ENCODE measurements at places on chromosomes 1 and 21.

DNA sequence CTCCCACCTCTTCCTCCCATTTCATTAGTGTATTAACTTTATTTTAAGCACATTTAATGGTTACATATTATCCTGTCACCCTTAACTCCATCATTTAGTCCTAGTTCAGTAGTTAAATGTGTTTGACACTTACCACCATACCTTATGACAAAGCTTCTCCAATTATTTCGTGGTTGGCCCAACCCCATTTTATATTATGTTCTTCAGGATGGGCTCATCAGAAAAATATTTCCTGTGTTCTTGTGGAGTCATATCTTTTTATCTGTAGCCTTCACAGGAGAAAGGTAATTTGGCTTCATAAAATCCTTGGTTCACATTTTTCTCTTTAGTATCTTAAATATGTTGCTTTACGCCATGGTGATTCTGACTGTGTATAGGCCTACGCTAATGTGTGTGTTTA is 142.3 kb upstream of the COL6A1 start:
- no peak for DNase-seq

- no peak for DNase-seq
Observed at GRCh38 chr1:153459655-153460054, 796 bp downstream of the S100A7 start.

DNA sequence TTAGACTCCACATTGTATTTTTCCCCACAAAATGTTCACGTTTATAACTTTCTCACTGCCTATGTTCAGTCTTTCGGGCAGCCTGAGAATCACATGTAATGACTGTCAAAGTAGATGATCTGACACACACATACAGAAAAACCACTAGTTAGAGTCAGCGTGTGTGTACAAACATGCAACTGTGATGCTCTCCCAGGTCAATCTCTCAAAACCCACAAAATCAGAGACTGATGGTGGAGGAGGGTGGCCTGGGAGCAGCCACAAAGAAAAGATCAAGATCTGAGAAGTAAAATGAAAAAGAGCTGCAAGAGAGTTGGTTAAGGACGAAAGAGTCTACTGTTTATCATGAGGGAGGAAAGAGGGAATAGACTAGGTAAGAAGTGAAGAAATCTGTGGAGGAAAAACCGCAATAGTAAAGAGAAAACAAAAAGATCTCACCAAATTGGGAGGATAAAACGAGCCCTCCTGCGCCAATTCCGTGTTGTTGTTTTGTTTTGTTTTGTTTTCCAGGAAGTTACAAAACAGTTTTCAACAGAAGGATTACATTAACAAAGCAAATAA is 2.3 kb downstream of the EGLN1 start:
- DNase-seq = no peak

DNA sequence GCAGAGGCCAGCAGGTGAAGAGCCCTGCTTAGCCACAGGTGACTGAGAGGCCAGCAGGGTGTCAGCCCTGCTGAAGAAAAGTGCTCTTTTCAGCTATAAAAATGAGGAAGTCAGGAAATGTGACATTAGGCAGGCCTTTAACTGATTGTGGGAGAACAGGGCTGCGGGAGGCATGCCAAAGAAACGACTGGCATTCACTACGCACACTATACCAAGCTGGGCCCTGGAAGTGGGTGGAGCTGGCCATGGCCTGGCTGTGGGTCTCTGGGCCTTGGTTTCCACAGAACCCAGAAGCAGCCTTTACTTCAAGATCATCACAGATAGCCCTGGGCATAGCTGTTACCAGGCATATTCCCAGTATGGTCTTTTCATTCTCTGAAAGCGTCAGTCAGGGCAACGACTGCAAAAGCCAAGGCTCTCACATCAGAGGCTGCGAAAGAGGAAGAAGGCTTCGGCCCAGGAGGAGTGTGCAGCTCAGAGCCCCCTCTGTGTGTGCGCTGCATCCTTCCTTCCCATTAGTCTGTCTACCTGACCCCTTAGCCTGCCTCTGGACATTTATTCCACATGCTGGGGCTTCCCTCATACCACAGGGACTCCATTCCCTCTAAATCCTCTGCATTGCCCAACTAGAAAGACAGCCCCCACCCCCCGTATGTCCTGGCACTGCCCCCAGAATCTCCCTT is 14.3 kb downstream of the SLC2A1 start:
- no peak for DNase-seq

DNA sequence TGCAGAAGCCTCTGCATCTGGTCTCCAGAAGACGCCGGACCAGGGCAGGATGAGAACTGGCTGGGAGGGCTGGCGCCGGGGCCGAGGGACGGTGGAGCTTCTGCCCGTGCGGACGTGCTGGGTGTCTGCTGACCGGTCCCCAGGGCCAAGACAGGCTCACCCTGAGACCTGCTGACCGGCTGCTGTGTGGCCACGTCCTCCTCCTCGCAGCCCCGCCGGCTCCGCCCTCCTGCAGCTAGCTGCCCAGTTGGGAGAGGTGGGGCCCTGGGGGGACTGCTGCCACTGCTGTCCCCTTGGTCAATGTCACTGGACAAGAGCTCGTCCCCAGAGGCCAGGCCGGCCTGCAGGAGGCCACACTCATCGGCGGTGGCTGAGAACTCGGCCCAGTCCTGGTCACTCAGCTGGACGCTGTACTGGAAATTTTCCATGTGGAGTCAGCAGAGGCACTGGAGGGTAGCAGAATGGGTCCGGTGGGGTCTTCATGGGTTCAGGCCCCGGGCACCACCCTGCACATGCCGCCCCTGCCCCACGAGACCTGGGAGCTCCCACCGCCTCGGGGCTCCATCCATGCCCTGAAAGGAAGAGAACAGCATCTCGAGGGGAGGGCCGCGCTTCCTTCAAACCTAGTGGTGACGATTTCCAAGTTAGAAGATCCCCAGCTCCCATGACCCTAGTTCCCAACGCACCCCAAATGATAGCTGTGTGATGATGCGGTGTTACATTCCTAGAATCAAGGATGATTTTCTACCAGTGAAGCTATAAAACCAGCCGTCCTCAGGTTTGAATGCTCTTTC is 1.1 kb downstream of the PERM1 start:
- DNase-seq = no peak

DNA sequence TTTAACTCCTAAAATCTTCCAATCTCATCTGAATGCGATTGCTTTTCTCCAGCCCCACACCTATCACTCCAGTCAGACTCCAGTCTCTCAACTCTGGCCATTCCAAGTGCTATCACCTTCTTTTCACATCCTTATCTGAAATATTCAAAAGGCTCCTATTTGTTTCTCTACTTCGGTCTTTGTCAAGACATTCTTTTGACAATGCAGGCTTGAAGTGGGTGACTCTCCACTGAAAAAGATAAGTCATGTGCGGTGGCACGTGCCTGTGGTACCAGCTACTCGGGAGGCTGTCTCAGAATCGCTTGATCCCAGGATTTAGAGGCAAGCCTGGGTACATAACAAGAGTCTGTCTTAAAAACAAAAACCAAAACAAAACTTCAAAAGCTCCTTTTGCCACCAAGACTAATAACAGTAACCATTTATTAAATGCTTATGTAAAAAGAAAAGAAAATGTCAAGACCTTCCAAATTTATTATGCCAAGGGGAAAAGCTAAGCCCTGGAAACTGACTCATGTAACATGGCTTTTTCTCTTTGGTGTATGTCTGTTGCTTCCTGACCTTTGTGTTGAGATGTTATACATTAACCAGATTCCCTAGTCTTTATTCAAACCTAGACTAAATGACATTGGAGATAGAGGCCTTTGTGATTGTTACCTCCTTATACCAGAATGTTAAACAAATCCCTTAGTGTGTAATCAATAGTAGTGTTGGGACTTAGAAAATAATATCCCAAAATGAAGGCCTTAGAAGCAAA is 3.6 kb downstream of the ALG14 start:
- no peak for DNase-seq

GRCh38 chr21:39208624-39209333 is 25.5 kb upstream of the PSMG1 start:
- DNase-seq = no peak

GRCh38 chr1:182484531-182485257 is 34.7 kb downstream of the RGSL1 start:
- peak; percentile 41 for DNase-seq

DNA sequence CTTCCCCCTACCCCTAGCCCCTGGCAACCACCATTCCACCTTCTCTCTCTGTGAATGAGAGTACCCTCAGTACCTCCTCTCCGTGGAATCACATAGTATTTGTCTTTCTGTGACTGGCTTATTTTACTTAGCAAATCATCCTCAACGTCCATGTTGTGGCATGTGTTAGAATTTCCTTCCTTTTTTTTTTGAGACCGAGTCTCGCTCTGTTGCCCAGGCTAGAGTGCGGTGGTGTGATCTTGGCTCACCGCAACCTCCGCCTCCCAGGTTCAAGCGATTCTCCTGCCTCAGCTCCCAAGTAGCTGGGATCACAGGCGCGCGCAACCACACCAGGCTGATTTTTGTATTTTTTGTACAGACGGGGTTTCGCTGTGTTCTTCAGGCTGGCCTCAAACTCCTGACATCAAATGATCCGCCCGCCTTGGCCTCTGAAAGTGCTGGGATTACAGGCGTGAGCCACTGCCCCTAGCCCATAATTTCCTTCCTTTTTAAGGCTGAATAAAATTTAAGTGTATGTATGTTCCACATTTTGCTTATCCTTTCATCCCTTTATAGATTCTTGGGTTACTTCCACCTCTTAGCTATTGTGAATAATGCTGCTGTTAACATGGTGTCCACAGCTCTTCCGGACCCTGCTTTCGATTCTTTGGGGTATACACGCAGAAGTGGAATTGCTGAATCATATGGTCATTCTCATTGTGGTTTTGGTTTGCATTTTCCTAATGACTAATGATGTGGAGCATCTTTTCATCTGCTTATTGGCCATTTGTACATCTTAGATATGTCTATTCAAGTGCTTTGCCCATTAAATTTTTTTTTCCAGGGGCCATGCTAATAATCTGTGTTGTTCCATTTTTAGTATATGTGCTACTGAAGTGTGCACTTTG is 32.3 kb downstream of the ERRFI1 start:
- no peak for DNase-seq

GRCh38 chr1:32349211-32349708 is 13.0 kb downstream of the FAM229A start:
- DNase-seq = no peak

DNA sequence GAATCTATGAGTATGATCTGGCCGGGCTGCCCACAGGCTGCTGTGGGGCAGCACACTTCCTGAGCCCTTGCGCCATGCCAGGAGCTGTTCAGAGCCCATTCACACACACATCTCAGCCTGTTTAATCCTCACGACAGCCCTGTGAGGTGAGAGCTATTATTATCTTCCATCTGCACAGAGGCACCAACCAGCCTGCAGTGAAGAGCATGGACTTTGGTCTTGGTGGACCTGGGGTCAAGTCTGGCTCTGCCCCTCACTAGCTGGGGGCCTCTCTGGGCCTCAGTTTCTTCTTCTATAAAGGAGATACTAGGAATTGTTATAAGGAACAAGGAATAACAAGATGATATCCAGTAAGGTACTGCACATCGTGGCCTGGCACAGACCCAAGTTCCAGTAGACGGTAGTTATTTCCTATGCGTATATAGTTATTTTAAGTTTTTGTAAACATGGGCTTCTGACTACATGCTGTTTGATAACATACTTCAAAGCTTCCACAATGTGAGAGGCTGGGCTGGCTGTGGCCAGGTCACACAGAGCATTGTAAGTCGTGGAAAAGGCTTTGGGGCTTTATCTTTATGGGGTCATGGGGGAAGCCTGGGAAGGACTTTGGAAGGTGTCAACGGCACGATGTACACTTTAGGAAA is 3.4 kb upstream of the PADI2 start:
- DNase-seq = no peak

GRCh38 chr1:106621853-106622252 is 434.6 kb upstream of the PRMT6 start:
- DNase-seq = no peak

DNA sequence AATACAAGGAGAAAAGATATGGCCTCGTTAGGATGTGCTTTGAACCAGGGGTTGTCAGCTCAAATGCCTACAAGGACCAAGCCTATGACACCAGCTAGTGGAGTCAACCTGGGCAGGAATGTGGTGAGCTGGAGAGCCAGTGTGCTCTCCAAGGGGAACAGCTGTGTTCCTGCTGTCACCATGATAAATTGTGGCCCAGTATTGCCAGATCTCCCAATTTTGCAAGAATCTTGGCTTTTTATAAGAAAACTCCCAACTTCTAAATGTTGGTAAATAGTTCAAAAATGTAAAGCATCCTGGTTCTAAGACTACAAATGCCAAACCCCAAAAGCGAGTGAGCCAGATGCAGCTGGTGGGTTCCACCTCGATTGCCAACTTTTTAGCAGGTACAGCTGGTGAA is 391.1 kb downstream of the PLPP3 start:
- DNase-seq = no peak

- no peak for DNase-seq
Observed at GRCh38 chr1:236959112-236959511, 45.1 kb downstream of the MT1HL1 start.

- no peak for DNase-seq
Observed at GRCh38 chr1:161718559-161719324, 2.6 kb upstream of the FCRLB start.

GRCh38 chr1:155177918-155178281 is 4.3 kb downstream of the TRIM46 start:
- peak; percentile 36 for DNase-seq

DNA sequence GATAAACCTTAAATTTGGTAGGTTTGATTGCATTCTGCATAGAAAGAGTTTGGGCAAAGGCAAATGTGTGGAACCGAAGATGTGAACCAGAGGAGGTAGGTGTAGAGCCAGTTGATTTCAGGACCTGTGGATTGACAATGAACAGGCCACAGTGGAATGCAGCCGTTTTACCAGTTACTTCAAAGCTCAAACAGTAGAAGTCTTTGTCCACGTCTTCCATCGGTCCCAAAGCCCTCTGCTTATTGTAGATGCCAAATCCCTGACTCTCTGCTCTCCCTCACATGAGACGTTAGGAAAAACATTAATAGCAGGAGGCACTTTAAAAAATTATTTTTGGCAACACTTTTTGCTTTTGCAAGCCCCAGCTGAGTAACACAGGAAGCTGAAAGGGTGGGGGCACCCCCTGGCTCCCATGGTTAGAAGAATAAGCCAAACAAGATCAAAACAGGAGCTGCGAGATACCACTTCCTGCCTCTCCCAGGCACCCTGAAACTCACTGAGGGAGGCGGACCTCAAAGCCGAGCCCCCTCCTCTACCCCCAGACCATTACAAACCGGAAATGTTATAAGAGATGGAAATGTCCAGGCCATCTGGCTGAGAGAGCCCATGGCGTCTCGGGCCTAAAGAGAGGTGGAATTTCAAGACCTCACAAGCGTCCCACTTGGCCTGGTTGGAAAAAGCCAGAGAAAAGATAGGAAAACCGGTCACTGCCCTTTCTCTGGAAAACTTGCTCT is 13.5 kb downstream of the TRAF3IP3 start:
- DNase-seq = no peak

- DNase-seq = no peak
Observed at GRCh38 chr1:169957884-169958283, 64.2 kb upstream of the SCYL3 start.

GRCh38 chr1:91054780-91055481 is 33.1 kb upstream of the ZNF644 start:
- DNase-seq = no peak

DNA sequence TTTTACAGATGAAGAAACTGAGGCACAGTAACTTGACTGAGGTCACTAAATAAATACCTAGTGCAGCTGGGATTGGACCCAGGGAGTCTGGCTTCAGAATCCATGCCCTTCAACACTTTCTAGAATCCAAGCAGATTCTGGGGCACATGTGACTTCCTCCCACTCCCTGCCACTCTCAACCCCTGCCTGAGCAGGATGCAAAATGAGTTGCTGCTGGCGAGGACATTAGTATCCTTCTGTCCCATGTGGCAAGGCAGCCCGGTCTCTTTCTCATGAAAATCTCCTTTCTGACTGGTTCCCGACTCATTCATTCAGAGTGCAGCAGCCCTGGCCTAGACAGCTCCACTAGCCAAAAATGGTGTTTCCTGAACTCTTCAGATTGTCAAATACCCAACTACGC is 28.4 kb downstream of the TNNT2 start:
- no peak for DNase-seq

Measured in H7 (cell line).